ENCODE measurements at places on chromosomes 7 and 10. TPM values are rescaled to one million over a fixed set of nuclear protein-coding genes. Genes with fewer than 3 reads are reported as not detected.
A peak's percentile ranks its signal among the peaks of the same experiment; 100 is the strongest.

Gene GARIN1A
- total RNA-seq = 0.07 TPM

Gene RNF32
- 0.71 TPM for total RNA-seq

Gene PRDX3
- 217 TPM for total RNA-seq

Gene SPDYE1
- total RNA-seq = not detected

Gene TRA2A
- total RNA-seq = 86.8 TPM

Gene GFRA1
- total RNA-seq = 0.09 TPM

Gene GPC2
- total RNA-seq = 6.1 TPM

Gene NIPSNAP2
- 69.8 TPM for total RNA-seq

Gene PRKG1
- not detected for total RNA-seq

Gene OR13A1
- not detected for total RNA-seq

DNA sequence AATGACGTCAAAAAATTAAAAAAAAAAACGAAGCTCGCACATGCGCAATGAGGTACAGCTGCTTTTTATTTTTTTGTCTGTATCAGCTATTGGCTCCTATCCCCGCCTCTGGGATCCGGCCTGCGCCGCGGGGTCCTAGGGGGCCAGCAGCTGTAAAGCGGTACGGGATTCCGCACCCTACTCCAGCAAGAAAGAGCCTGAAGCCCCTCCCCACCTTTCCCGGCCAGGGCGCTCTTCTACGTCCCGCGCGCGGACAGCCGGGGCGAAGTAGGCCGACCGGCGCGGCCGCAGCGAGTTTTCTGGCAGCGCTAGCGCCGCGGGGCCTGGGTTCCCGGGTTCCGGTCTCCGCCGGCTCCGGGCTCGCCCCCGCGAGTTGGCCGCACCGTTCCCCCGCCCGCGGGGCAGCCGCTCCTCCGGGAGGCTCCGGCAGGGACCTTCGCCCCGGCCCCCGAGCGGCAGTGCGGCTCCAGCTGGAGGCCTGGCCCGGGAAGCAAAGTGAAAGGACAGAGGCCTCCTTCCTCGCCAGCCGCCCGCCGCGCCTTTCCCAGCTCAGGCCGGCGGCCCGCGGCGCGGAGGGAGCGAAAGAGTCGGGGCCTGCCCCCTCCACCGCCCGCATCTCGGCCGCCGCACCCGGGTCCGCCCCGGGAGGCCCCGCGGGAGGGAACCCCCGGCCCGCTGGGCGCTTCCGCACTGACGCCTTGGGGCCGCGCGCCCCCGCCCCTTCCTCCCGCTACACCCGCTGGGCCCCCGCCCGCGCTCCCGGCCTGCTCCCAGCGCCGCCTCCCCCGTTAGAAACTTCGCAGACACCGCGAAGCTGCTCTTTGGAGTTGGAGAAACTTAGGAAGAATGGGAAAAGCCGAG, 4.7 kb upstream of the SPAG6 start:
- peak; percentile 72 for DNase-seq

DNA sequence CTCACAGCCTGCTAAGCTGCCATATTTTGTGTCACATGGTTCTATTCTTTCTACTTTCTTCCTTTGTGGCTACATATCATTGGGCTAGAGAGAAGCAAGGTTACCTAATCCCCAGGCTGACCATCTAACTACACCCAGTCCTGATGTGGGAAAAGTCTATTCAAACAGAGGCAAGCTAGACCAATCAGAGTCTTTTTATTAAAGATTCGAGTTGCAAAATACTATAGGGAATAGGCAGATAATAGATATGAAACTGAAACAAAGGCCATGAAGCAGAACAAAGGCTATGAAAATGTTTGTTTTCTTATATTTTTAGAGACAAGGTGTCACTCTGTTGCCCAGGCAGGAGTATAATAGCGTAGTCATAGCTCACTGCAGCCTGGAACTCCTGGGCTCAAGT, 36.7 kb downstream of the MTERF1 start:
- no peak for DNase-seq

DNA sequence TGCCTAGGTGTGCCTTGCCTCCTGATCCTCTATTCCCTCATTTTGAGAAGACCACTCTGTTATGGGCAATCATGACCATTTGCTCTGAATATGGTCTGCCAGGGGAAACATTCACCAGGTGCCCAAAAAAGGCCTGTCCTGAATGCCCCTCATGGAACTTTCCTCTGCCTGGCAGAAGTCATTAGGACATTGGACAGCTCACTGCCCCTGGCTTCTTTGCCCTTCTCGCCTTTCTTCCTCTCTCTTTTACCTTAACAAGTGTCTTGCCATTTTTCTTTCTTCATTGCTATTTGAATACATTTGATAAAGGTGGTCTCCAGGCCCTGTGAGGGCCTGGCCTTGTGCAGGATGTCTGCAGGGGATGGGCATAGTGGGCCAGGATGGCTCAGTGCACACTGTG, 20.3 kb downstream of the MBL2 start:
- no peak for DNase-seq

GRCh38 chr10:9910446-9910845, 1107.2 kb upstream of the CELF2 start:
- DNase-seq = no peak

- DNase-seq = no peak
Measured at GRCh38 chr10:69362471-69362954, 54.2 kb downstream of the TACR2 start.

GRCh38 chr10:326894-327635, 191.8 kb downstream of the ZMYND11 start:
- no peak for DNase-seq

DNA sequence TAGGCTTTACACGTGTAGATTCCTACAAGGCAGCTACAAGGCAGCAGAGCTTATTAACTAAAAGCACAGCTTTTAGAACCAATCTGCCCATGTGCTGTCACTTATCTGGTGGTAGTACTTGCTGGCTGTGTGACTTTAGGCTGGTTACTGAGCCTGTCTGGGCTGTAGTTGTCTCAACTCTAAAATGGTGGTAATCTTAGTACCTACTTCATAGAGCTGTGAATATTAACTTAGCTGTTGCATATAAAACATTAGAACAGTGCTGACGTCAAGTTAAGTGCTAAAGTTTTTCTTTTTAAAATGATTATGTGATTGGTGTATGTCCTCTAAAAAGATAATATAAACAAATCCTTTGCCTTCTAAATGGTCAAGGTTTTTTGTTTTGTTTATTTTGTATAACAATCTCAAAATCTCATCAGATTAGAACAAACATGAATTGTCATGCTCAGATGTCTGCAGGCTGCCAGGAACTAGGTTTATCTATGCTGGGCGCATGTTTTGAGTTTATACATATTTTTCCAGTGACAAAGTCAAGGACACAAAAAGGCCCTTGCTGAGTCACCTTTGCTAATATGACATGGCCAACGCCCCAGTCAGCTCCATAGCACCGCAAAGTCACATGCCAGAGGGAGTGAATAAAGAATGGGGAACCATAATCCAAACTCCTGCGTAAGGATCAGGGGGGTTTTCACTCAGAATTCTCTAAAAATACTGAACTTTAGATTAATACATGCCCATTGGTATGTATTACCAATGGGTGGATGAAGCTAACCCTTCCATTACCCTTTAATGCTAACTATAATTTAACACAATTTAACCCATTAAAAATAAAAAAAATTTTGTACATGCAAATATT, 39.8 kb upstream of the ARL4A start:
- no peak for DNase-seq

- no peak for DNase-seq
Measured at GRCh38 chr10:19247843-19248242, 199.2 kb downstream of the MALRD1 start.

DNA sequence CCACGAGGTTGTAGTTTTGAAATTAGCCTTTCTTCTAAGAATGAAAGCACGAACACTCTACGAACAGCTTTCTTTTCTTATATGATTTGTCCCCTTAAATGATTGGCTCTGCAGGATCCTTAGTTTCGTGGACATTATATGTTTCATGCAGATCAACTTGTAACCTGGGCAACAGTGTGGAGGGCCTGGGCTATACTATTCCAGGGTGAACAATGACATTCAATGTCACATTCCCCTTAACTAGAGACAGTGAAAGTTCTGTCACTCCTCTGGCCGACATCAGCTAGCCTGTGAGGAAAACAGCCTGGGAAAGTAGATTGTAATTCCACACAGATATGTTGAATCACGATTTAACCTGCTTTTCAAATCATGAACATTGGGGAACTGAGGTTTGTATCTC, 23.4 kb downstream of the TAS2R16 start:
- no peak for DNase-seq

GRCh38 chr10:17643755-17644484, at the start of gene STAM:
STAM (plus strand) TSS chr10:17644151; CDS start chr10:17644340, 189 bp downstream.
- peak; percentile 96 for DNase-seq

GRCh38 chr7:151590071-151590849, 70.6 kb upstream of the RHEB start:
- no peak for DNase-seq

DNA sequence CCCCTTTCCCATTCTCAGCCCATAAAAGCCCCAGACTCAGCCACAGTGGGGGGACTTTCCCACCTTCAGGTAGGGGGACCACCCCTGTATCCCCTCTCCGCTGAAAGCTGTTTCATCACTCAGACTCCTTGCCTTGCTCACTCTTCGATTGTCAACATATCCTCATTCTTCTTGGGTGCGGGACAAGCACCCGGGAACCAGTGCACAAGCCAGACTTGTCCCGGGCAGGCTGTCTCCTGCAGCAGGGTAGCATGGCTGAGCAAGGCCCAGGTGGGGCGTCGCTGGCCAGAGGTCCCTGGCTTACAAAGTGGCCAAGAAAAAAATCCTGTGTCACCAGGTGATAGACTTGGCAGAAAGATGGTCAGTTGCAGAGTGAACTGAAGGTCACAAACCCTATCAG, 64.7 kb downstream of the NOD1 start:
- DNase-seq = no peak

- DNase-seq = no peak
Measured at GRCh38 chr10:11110539-11110938, 92.9 kb downstream of the CELF2 start.

- DNase-seq = peak; percentile 43
Measured at GRCh38 chr10:58385784-58386112, 538 bp downstream of the TFAM start.

DNA sequence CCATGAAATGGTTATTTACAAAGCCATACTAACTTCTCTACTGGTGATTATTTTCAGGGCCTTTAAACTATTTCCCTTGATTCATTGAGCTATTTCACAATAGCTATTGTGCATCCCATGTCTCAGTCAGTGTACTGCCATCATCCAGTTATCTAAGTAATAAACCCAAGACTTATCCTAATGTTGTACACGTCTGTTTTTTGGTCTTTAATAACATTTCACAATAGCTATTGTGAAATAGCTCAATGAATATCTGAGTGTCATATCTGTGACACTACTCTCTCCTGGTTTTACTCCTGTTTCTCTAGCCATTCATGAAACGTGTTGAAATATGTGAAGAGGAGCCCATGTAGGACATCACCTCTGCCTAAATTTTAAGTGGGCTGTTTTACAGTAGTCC, 36.5 kb upstream of the TMEM140 start:
- DNase-seq = no peak

DNA sequence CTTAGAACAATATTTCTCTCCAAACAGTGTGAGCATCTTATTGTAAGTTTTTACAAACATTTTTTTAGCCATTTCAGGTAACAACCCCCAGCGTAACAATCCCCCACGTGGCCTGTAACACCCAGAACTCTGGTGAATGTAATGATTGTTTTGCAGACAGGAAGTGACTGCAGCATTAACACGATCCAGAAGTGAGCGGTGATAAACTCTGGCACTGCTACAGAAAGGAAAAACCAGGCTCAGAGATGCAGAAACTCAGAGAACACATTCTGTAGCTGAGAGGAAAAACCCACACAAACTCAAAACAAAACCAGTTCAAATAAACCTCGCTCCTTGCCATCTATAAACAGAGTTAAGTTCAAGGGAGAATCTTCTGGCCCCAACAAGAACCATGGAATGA, 285.7 kb downstream of the FGFR2 start:
- DNase-seq = no peak

- DNase-seq = no peak
Measured at GRCh38 chr7:133693281-133693680, 433.9 kb upstream of the LRGUK start.

- peak; percentile 69 for DNase-seq
Measured at GRCh38 chr10:73785721-73786511, 510 bp downstream of the ZSWIM8 start.

DNA sequence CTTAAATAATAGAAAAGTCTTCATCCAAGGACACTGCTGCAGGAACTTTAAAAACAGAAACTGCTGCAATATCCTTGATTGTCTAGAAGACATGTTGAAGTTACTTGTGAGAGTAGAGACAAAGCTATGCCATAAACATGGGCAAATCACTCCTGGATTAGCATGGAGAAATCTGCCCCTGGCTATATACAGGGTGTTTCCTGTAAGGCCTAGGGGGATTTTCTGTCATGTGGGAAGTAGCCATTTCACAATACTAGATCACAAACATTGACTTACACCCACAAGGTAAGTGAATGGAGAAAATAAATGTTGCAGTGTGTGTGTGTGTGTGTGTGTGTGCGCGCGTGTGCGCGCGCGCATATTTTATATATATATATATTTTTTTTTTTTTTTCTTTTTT, 35.2 kb upstream of the PDK4 start:
- DNase-seq = no peak

GRCh38 chr10:34339816-34340553, 475.1 kb downstream of the PARD3 start:
- no peak for DNase-seq

DNA sequence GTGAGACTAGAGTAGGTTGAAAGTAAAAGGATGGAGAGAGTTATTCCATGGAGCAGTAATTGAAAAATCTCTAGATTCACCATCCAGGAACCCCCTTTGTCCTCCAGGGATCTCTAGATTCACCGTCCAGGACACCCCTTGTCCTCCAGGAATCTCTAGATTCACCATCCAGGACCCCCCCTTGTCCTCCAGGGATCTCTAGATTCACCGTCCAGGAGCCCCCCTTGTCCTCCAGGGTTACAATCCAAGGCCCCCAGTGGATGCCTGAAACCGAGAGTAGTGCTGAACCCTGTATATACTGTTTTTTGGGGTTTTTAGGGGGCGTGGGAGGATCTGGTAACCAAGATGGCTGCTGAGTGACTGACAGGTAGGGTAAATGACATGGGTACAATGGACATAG, 38.3 kb upstream of the PPP2R2D start:
- DNase-seq = no peak

DNA sequence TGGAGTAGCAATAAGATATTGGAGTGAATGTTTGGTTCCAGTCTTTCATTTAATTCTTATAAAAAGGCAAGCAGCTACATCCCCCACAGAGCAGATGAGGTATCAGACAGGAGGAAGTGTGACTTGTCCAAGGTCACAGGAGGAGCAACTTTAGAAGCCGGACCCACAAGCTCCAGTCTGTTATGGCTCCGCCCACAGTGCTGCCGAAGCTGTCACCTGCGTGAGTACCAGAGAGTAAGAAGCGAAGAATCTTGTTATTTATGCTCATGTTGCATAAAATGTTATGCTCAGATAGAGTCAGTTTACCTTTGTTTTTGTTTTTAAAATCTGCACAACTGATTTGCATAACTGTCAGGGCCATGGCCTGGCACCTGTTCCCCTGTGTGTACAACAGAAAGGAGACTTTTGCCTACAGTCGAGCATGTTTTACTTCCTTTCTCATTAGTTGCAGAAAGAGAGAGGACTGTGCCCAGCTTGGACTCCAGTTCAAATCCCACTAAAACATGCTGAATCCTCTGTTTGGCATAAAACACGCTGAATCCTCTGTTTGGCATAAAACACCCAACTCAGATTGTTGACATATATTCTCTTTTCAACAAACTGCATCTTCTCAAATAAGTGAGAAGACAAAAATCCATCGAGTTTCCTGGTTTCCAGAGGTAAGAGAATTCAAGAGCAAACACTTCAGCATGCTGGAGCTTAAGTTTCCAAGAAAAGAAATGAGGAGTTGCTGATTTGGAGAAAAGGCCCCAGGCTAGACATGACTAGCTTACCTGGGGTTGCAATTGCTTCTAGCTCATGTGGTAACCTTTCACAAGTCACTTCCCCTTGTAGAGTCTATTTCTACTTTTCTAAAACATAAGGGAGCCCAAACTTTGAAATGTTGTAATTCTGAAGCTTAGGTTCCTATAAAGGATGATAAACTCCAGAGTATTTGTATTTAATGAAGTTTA, 409.8 kb upstream of the ZMIZ1 start:
- DNase-seq = no peak

Measured in activated CD4-positive, alpha-beta T cell treated with anti-CD3 and anti-CD28 coated beads for 36 hours (primary cell).